ENCODE measurements at places on chromosomes 7 and 10. TPM values are rescaled to one million over a fixed set of nuclear protein-coding genes. Genes with fewer than 3 reads are reported as not detected.

Gene CYP3A7
- not detected for total RNA-seq

DNA sequence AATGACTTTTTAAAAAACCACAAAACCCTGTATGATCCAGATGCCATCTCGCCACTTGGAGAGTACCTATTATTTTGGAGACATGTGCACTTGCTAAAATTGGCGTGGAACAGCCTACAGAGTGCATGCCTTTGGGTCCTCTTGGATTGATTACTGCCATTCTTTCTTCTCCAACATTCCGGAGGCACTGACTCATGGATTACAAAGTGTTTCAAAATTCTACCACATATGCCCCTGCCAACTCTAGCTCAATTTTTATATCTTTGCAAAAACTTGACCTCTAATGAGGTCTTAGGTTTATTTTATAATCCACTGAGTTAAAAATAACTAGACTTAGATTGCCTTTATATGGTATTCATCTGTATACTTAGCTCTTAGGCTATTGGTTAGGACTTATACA, 55.8 kb upstream of the KIF5B start:
- DNase-seq = no peak

- no peak for DNase-seq
Measured at GRCh38 chr7:17244786-17245185, 53.7 kb upstream of the AHR start.

DNA sequence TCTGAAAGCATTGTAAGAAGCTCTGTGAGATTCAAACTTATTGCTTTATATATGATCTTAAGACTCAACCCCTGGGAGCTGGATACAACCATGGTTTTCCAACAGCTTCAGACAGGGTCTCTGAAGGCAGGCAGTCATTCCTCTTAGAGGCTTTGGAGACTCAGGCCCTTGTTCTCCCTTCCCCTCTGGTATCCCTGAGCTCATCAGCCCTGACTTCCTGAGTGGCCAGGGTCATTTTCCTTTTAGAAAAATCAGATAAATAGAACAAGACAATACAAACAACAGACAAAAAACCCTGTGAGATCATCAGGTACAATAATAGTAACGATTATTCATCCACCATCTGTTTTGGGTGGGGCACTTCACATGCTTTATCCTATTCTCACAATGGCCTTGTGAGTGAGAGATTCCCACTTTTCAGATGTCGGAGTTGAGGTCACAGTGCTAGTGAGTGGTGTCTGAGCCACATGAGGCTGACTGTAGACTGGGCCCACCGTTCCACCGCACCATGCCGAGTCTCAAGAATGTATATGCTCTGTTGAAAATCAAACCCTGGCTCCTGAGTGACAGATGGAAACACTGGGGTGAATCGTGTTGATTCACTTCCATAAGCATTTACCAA, 144.2 kb downstream of the CXCL12 start:
- DNase-seq = no peak

- DNase-seq = no peak
Measured at GRCh38 chr7:33849004-33849403, 56.3 kb upstream of the BMPER start.

- DNase-seq = no peak
Measured at GRCh38 chr10:80528185-80528700, 9.5 kb upstream of the SH2D4B start.

DNA sequence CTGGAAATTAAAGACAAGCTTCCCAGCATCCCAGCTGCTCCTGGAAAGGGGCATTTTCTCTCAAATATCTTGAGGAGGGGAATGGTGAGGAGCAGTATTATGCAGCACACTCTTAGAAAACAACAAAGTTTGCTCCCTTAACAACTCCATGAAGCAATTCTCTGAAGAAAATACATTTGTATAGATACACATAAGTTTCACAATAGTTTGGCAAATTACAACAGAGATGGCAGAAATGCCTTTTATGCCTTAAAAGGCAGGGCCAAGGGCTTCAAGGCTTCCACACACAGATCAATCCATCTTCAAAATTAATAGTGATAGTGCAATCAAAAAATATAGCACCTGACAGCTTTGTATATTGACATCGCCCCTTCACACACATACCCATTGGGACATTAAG, 12.2 kb downstream of the DGKI start:
- DNase-seq = no peak

- no peak for DNase-seq
Measured at GRCh38 chr10:107031931-107032699, 132.4 kb downstream of the SORCS1 start.

DNA sequence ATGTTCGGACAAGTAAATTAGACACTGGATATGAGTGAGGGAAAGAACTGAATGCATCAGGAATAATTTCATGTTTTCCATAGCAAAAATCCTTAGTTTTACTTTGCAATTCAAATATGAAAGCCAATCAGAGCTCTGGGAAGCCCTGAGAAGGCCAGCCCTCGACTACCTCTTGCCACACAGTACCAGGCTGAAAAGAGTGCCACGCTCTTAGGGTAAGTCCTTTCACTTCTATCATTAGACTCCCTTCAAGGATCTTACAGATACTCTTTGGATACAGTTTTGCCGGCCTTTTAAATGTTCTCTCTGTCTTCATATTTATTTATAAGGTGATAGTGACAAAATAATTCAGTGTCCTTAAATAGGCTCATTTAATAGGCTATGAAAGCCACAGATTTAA, 1.9 kb downstream of the COBL start:
- no peak for DNase-seq

GRCh38 chr10:132443983-132444876, 47.2 kb downstream of the PWWP2B start:
- no peak for DNase-seq
